ENCODE measurements at places on chromosomes 7 and 10.

- DNase-seq, result peak; percentile 61
Observed at GRCh38 chr7:28700790-28701203, 257.3 kb downstream of the TRIL start.

DNA sequence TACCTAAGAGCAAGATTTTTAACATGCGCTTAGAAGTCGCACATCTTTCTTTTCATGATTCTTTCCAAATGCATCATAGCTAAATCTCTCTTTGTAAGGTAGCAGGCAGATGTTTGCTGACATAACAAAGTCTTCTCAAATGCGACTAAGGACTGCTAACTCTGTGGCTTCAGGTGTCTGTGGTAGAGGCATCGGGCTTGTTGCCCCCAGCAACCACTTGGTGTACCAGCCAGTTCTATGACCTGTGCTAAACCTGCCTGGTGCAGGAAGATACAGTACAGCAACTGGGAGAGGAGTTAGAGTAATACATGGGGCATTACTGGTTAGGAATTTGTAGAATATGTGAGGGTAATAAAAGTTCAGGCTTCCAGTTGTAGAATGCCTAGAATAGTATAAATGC is 654.1 kb downstream of the NRG3 start:
- peak; percentile 1 for DNase-seq

DNA sequence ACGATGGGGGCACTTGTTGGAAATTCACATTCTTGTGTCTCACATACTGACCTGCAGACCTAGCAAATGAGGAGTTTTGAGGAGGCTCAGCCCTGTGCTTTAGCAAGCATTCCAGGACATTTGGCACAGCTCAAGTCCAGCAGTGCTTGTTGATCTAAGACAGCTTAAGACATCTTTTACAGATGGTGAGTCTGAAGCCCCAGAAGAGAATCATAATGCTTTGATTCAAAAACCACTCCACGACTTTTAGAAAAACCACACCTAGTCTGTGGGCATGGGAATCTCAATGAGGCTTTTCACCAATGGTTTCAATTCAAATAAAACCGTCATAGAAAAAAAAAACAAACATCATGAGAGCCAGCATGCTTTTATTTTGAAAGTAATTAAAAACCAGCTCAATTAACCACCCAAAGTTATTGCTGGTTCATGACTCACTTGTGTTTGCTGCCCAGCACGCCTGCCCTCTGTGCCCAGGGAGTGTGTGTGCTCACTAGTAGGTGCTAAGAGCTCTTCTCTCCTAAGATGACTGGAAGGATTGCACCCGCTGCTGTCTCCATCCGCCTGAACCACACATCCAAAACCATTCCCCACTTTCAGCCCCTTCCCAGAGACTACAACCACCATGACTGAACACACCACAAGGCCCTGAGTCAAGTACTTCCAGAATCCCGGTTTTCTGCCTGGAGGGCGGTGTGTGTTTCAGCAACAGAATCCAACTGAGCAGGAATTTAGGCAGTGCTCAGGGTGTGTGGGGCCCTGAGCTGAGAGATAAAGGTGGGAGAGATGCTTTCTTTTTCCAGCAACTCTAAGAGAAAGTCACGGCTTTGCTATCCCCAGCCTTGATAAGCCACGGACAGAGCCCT is 130.2 kb upstream of the ADAM12 start:
- DNase-seq, result no peak

GRCh38 chr7:113209449-113210203 is 91.3 kb upstream of the SMIM30 start:
- DNase-seq, result no peak

GRCh38 chr7:113281223-113281622 is 162.9 kb upstream of the SMIM30 start:
- DNase-seq, result no peak

GRCh38 chr7:45075871-45076796 is 12.6 kb downstream of the NACAD start:
- no peak for DNase-seq

DNA sequence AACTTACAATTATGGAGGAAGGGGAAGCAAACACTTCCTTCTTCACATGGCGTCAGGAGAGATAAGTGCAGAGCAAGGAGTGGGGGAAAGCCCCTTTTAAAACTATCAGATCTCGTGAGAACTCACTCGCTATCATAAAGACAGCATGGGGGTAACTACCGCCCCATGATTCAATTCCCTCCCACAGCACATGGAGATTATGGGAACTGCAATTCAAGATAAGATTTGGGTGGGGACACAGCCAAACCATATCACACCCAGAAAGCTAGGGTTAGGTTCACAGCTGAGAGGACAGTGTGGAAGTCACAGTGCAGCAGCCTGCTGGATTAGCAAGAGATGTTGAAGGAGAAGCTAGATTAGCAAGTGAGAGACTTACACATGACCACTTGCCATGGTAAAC is 81.6 kb downstream of the CRTAC1 start:
- DNase-seq, result no peak

DNA sequence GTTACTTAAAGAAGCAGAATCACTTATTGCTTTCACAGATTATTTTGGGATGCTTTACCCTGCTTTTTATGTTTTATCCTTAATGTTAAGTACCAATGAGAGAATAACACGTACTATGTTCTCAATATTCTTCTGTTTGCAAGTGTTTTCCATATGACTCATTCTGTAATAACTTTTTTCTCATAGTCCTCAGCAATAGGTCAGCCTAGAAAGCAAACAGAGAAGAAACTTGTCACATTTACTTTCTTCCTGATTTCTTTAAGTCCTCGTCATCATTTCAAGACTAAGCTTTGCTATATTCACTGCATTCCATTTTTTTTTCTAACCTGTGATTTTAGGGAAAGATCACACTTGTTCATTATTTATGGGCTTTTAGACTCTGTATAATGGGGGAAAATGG is 6.8 kb upstream of the AGR2 start:
- DNase-seq, result no peak

DNA sequence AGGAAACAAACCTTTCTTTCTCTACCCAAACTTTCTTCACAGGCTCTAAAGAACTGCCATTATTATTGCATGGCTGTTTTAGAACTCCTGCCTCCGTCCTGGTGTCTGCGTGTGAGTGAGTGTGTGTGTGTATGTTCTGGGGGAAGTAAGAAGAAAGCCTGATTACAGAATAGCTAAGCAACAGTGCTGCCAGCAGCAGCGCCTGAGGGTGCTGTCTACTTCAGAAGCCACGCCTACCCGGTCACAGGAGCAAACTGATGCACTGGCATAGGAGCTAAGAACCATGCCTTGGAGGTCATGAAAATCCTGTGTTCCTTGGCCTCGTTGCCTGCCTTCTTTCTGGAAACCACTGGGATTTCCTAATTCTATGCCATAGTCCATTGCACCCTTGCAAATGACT is 25.2 kb downstream of the LIPK start:
- peak; percentile 3 for DNase-seq

GRCh38 chr10:103692436-103692951 is 162.9 kb downstream of the SH3PXD2A start:
- no peak for DNase-seq

- DNase-seq, result peak; percentile 5
Observed at GRCh38 chr10:90571481-90572258, 286.2 kb downstream of the HTR7 start.

- DNase-seq, result no peak
Observed at GRCh38 chr7:43650457-43651052, 67.6 kb downstream of the STK17A start.

GRCh38 chr7:130397758-130398073 is 17.4 kb downstream of the CPA1 start:
- peak; percentile 77 for DNase-seq

DNA sequence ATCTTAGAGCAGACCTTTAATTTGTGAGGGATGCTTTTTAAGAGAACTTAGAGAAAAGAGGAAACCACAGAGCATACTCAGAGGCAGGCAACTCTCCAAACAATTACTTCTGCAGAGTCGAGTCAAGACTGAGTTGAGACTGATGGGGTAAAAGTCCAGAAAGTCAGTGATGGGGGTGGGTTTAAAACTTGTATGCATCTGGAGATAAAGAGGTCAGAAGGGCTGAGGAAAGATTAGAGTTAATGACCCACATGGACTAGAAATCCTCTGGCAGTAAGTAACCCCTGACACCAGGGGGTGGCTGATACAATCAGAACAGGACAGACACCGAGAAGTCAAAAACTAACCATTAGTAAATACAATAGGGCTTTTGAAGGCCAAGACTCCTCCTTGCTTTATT is 42.4 kb upstream of the SEPTIN7 start:
- no peak for DNase-seq

DNA sequence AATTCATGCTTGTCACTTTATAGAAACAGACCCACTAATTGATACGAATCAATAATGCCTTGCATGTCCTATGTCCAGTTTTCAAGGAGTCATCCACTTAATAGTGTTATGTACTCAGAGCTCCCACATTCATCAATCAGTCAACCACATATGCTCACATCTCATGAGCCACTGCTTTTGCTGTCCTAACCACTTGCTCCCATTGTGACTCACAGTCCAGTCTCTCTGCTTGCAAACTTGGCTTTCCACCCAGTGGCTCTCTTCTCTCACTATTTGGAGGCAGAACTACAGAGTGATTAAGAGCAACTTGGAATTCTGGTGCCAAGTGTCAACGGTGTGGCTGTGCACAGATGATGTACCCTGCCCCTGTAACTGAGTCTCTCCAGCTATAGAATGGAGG is 166.0 kb downstream of the SNX13 start:
- no peak for DNase-seq

GRCh38 chr10:24209946-24210491 is 1.1 kb downstream of the KIAA1217 start:
- DNase-seq, result no peak

DNA sequence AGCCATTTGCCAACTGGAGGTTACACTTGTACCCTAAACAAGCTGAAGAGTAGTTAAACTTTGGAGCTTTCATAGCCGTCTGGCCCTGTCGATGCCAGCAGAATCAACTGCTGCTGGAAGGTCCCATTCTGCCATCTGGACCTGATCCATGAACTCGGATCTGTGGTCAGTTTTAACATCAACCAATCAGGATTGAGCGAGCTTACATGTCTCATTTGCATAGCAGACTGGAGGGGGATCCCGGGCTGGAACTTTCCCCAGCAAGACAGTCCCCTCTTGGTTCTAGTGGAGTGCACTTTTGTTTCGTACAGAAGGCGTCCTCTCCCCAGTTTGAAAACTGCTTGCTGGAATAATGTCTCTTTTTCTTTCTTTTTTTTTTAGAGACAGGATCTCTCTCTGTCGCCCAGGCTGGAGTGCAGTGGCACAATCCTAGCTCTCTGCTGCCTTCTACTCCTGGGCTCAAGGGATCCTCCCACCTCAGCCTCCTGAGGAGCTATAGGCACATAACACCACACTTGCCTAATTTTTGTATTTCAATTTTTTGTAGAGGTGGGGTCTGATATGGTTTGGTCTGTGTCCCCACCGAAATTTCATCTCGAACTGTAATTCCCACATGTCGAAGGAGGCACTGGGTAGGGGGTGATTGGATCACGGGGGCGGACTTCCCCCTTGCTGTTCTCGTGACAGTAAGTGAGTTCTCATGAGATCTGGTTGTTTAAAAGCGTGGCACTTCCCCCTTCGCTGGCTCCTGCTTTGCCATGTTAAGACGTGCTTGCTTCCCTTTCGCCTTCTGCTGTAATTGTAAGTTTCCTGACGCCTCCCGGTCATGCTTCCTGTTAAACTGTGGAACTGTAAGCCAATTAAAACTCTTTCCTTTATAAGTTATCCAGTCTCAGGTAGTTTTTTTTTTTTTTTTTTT is 42.8 kb upstream of the SEPHS1 start:
- DNase-seq, result no peak

GRCh38 chr10:1530871-1531517 is 206.3 kb downstream of the ADARB2 start:
- DNase-seq, result no peak

- no peak for DNase-seq
Observed at GRCh38 chr10:126212738-126213137, 175.5 kb downstream of the ADAM12 start.

DNA sequence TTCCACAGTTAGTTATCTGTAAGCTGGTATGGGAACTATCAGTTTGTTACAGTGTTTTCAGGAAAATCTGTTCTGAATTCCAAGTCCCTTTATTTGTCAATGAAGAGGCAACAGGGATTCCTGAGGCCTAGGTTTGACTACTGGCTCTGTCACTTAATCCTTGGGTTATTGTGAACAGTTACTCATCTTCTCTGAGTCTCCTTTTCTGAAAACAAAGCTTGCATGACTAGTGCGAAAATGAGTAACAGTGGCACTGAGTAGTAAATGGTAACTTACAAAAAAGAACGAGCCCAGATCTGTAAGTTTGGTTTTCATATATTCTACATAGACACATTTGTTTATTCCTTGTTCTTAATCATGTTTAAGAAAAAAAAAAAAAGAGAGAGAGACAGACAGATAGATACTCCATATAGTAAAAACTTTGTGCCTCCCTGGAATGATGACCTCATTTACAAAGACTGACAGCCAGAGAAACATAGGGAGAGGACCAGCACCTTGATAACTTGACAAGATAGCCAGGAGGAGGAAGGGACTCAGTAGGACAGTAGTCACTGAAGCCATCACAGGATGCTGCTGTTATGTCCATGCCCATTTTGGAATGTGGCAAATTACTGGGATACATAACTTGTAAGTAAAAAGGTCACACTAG is 1.9 kb downstream of the MRPS33 start:
- DNase-seq, result no peak

DNA sequence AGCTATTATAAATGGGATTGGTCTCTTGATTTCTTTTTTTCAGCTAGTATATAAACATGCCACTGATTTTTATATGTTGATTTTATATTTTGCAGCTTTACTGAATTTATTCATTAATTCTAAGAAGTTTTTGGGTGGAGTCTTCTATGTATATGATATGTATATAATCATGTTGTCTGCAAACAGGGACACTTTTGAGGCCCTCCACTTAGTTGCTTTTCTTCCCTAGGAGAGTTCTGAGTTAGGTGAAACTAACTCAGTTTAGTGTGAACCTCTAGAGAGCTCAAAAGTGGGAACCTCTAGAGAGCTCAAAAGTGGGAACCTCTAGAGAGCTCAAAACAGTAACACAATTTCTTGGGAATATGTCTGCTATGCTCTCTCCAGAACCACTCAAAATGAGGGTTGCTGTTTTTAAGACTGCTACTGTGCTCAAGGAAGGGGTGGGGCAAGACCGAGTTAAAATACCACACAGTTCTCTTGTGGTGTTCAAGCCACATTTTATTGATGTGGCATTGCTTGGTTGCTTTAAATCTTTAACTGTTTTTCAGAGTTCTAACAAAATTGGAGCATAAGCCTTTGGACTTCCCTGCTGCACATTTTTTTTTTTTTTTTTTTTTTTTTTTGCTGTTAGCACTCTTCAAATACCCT is 13.2 kb downstream of the CCDC7 start:
- no peak for DNase-seq

DNA sequence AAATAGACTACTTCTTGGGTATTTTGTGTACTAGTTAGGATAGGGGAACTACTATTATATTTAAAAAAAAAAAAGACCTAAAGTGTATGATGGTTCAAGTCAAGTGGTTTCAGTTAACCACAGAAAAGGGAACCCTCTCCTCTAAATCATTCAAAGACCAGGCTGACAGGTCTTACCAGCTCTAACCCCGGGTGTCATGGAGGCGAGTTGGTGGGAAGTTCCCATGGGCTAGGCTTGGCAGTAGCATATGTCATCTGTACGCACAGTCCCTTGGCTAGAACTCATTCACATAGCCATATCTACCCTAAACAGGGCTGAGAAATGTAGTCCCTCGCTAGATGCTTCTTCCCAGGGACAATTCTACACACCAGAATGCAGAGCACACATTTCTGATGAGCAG is 37.7 kb upstream of the KCNMA1 start:
- DNase-seq, result no peak

Data from NCI-H1417 (cell line).